ENCODE measurements at places on chromosomes 1 and 21.

DNA sequence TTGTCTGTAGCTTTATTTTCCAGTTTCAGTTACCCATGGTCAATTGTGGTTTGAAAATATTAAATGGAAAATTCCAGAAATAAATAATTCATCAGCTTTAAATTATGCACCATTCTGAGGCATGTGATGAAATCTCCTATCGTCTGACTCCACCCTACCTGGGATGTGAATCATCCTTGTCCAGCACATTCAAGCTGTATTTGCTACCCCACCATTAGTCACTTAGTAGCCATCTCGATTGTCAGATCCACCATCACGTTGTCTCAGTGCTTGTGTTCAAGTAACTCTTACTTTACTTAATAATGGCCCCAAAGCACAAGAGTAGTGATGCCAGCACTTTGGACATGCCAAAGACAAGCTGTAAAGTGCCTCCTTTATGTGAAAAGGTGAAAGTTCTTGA, 4.0 kb downstream of the STPG1 start:
- no peak for DNase-seq

GRCh38 chr21:41222247-41223068, 54.5 kb downstream of the BACE2 start:
- DNase-seq: no peak

DNA sequence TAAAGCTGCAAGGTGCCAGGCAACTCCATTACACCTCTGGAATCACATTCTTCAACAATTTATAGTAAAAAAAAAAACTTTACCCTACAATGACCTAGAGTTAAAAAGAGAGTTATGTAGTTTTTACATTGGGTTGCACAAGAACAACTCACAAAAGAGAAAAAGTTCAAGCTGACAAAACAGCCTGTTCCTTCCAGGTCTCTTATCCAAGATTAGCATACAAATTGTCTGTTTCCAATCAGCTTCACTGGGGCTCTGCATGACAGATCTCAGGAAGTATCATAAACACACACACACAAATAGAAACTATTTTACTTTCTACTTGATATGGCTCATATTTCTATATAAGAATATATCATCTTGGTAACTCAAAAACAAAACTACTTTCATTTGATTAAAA, 154.6 kb downstream of the PCNX2 start:
- DNase-seq: no peak

DNA sequence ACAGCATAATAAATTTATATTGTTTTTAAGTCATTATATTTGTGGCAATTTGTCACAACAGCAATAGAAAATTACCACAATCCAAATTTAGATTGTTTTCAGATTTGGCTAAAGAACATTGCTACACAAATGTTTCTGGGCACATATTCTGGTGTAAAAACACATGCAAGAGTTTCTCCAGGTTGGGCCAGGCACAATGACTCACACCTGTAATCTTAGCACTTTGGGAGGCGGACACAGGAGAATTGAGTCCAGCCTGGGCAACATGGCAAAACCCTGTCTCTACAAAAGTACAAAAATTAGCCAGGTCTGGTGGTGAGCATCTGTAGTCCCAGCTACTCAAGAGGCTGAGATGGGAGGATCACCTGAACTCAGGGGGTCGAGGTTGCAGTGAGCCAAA, 8.4 kb downstream of the ERO1B start:
- no peak for DNase-seq

GRCh38 chr1:220274251-220274855, 2.1 kb upstream of the RAB3GAP2 start:
- DNase-seq: no peak

- DNase-seq: no peak
These were observed 11.6 kb downstream of the SARS1 start for GRCh38 chr1:109225308-109225707.

GRCh38 chr1:6956488-6957159, 171.4 kb downstream of the CAMTA1 start:
- DNase-seq: peak; percentile 80

DNA sequence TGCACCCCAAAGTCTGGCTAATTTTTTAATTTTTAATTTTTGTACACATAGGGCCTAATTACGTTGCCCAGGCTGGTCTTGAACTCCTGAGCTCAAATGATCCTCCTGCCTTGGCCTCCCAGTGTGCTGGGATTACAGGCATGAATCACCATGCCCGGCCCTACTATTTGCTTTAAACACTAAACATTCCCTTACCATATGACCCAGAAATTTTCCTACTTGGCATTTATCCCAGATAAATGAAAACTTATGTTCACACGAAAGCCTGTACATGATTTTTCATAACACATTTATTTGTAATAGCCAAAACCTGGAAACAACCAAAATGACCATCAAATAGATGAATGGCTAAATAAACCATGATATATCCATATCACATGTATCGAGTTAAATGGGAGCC, 35.8 kb downstream of the NDUFS5 start:
- no peak for DNase-seq

DNA sequence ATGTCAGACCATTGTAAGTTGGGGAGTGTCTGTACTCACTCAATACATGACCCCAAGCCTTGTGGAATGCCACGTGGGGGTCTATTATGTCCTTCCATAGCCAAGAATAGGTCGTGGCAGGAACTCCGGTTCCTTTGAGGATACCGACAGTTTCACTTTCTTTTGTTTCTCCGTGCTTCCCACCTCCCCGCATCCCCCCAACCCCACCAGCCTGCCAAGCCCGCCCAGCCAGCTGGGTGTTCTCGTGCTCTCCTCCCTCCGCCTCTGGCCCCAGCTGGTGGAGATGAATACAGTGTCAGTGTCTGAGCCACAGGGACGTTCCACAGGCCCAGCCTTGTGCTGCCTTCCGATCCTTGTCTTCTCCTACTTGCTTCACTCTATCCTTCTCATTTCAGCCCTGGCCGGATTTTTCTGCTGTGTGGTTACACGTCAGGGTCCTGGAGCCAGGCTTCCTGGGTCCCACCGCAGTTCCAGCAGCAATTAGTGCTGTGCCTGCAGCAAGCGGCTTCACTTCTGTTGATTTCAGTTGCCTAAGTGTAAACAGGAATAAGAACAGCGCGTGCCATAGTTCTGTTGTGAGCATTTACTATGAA, 4.1 kb upstream of the AGTRAP start:
- DNase-seq: no peak

- DNase-seq: no peak
These were observed 131.6 kb downstream of the TRIM33 start for GRCh38 chr1:114379358-114379757.

- no peak for DNase-seq
These were observed 17.4 kb downstream of the KIAA0319L start for GRCh38 chr1:35539824-35540261.

- no peak for DNase-seq
These were observed 705 bp downstream of the UROD start for GRCh38 chr1:45012639-45013278.

GRCh38 chr1:25985171-25985570, 12.7 kb downstream of the PAFAH2 start:
- DNase-seq: no peak

DNA sequence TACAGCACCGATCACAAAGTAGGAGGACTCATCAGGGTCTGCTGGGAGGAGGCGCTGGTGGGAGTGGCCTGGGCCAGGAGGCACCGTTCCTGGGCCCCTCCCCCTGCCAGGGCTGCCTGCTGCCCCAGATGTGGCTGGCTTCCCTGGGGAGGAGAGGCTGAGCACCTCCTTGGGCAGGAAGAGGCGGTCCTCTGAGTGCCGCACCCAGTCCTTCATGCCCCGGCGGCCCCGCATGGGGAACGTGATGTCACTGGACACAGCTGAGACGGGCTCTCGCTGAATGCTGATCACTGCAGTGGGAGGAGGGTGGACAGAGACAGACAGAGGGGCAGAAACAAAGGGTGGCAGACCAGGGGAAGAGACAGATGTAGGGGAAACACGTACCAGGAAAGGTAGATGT, 24.8 kb downstream of the ADGRB2 start:
- DNase-seq: peak; percentile 50

DNA sequence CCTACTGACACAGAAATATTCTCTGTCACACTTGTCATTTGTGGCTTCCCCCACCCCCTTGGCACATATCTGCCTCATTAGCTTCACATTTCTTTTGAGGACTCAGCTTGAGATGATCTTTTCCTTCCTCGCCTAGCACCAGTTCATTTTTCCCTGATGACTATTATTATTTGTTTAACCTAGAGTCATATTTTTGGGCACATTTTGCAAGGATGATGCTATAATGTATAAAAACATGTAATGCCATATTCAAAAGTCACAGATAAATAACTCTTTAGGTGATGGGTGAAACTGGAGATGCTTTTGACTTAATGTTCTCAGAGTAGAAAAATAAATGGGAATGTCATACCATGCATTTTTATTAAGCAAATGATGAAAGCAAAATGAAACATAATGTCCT, 202.7 kb downstream of the BACH1 start:
- no peak for DNase-seq

DNA sequence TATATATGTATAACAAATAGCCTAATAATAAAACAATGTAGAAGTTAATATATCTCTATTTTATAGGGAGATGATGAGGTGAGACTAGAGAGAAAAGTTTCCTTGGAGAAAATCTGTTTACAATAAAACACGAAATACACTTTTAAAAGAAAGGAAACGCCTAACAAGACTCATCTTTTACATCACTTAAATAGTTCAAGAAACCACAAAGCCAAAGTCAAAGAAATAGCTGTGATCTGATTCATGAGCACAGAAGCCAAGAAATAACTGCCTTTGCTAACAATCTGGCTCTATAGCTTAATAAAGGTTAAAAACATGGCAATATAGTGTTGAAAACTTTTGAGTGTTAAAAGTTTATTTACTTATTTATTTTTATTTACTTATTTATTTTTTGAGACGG, 61.5 kb downstream of the TOR3A start:
- DNase-seq: no peak

DNA sequence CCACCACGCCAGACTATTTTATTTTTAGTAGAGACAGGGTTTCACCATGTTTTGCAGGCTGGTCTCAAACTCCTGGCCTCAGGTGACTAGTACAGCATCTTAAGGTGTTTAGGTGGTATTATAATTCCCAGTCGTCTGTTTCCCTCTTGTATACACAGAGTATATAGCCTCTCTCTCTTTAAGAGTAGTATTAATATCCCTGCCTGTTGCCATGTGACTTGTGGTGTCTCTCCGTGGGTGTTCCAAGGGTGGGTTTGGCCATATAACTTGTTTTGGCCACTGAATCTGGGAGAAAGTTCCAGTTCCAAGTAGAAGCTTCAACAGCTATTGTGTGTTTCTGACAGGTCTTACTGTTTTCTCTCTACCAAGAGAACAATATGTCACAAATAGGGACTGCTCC, 29.6 kb downstream of the EPS15 start:
- no peak for DNase-seq

- DNase-seq: no peak
These were observed 78.9 kb downstream of the OBSCN start for GRCh38 chr1:228286505-228287417.

Measured in NCI-H187 (cell line).